Cerebellum (tissue), 4 donors: ENCODE measurements at places on chromosomes 2 and 18. TPM values are rescaled to one million over a fixed set of nuclear protein-coding genes. Genes with fewer than 3 reads are reported as not detected.

DNA sequence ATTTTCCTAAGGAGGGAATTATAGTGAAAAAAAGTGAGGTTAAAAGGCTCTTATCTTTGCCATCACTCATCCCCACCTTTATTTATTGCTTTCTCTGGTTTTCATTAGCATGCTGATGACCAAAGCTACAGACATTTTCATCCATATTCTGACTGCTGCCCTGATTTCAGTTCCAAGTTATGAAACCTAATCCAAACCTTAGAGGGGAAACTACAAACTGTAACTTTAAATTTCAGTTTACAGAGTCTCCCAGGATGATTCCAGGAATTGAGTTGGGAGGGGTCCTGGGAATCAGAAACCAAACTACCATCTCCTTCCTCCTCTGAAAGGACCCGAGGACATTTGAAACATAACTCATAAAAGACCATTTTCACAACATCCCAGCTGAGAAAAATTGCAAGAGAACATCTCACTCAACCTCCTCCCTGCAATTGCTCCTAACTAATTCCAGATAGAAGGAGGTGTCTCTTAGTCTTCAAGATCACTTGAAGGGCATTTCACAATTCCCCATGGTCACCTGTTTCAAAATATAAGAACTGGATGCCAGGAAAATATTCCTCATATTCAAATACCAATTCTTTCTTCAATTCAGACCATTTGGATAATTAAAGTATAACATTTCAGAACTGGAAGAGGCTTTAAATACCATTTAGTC is 520.6 kb downstream of the TNS1 start:
- DNase-seq: no peak

DNA sequence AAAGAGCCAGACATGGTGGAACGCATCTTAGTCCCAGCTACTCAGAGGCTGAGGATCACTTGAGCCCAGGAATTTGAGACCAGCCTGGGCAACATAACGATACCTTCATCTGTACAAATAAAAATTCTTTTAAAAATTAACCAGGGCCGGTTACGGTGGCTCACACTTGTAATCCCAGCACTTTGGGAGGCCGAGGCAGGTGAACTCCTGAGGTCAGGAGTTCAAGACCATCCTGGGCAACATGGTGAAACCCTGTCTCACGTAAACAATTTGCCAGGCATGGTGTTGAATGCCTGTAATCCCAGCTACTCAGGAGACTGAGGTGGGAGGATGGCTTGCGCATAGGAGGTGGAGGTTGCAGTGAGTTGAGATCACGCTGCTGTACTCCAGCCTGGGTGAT is 25.8 kb upstream of the KCNG3 start:
- no peak for DNase-seq

GRCh38 chr2:138503087-138503442 is 1.5 kb downstream of the SPOPL start:
- no peak for DNase-seq

Gene MEIS1
- 180 TPM for total RNA-seq

DNA sequence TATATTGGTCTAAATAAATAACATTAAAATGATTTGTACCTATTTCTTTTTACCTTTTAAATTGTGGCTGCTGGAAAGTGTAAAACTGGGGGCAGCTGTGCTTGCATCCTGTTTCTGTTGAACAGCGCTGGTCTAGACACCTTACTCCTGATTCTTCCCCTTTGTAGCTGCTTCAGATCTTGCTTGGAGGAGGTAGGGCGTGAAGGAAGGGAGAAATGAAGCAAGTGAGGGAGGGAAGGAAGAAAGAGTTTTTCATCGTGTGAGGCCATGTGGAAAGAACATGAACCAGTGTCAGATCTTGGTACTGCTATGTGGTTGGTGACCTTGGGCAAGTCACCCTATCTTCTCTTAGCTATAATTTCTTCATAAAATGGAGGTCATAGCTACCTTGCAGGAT is 89.0 kb upstream of the SEC11C start:
- DNase-seq: no peak

DNA sequence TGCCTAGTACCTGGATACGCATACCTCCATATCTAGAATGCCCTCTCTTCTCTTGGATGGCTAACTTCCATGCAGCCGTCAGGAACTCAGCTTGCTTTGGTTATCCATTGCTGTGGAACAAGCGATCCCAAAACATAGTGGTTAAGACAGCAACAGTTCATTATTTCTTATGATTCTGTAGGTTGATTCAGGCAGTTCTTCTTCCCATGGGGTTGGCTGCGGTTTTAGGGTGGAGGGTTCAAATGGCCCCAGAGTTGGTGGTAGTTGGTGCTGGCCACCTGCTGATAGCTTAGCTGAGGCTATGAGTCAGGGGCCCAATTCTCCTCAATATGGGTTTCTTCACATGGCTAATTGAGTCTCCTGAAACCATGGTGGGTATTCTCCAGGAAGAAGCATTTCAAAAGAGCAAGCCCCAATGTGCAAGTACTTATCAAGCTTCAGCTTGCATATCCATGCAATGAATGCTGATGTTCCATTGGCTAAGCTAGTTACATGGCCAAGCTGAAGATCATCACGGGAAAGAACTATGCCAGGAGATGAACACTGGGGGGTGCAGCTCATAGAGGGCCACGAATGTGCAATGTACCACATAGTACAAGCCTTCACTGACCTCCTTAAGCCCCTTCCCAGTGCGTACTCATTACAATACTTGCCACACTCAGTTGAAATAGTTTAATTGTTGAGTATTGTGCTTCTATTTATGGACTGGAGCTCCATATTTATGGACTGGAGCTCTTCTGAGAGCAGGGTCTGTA is 10.0 kb upstream of the RHOB start:
- DNase-seq: no peak

DNA sequence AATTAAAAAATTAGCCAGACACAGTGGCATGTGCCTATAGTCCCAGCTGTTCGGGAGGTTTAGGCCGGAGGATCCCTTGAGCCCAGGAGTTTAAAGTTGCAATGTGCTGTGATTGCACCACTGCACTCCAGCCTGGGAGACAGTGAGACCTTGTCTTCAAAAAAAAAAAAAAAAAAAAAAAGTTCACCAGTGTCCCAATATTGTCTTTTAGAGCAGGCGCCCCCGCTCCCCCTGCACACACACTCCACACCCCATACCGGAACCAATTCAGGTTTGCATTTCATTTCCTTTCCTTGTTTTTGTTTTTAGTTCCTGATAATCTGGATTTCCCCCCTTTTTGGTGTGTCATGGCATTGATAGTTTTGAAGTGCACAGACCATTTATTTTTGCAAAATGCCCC is 10.4 kb downstream of the TMEM87B start:
- DNase-seq: no peak

- no peak for DNase-seq
These were observed 71.4 kb downstream of the ZEB2 start for GRCh38 chr2:144448389-144449027.

DNA sequence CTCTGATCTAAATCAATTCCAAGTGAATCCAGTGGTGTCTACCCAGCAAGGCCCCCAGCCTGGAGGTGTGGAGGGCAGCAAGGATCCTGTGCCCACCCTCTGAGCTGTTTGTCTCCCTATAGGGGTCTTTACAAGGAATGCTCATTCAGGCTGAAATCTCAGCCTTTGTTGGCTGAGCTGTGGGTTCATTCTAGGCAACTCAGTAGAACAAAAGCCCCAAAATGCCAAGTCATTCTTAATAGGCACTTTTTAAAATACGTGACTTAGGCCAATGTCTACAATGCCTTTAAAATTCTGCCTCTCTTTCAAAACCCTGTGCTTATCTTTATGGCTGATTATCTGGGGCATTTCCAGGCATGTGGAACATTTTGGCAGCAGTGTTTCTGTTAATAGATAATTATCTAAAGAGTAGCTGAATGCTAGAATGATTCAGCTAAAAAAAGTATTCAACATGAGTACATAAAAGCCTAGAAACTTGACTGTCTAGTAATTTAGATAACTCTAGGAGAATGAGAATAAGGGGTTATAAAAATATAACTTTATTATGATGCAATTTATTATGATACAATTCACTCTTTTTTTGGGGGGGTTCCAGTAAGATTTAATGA is 7.4 kb downstream of the UGT1A6 start:
- no peak for DNase-seq

- no peak for DNase-seq
These were observed 47.6 kb upstream of the TSPYL6 start for GRCh38 chr2:54303631-54304030.

DNA sequence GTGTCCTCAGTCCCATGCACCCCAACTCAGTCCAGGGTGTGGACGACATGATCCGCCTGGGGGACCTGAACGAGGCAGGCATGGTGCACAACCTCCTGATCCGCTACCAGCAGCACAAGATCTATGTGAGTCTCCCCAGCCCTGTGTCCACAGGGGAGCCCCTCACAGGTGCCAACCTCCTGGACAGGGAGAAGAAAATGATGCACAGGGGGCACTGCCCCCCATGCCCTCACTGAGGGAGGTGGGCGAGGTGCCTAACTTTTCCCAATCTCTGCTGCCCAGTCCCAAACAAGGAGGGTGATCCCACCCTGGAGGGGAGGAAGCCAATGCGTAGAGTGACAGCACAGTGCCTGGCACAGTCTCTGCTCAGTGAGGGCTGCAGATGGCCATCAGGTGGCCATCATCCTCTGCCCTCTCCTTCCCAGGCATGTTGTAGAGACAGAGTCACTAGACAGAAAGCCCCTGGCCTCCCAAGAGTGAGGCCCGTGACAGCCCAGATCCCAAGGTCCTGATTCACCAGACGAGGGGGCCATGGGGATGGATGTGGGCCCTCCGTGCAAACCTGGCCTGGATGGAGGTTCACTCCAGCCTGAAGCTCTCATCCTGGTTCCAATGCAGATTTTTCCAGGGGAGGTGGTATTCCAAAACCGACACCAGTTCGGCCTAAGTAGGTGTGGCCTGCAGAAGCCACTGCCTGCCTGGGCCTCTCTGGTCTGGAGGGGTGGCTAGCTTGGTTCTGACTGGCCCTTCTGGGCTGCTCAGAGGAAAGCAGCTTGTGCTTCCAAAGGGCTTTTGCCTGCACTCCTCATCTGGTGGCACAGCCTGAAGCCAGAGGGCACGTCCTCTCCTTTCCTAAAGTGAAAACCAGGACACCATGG is 30.0 kb downstream of the MYO7B start:
- DNase-seq: no peak

GRCh38 chr2:231393149-231394131 is 2.1 kb upstream of the B3GNT7 start:
- no peak for DNase-seq

- DNase-seq: no peak
These were observed 54.4 kb downstream of the CCDC88A start for GRCh38 chr2:55365303-55365702.

DNA sequence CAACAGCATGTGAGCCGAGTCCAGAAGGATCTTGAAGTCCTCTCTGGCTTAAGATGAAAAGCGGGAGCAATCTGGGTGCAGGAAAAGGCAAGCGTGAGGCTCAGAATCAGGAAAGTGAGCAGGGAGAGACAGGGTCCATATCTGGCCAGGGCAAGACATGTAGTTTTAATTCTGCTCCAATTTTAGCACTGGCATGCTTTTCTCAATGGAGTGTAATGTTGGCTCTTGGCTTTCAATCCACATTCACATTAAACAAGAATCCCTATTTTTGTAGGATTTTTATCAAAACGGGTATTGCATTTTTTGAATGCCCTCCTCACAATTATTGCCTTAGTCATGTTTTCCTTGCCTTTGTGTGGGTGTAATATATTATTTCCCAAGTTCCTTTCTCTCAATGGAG is 6.0 kb downstream of the SPATA3 start:
- no peak for DNase-seq

DNA sequence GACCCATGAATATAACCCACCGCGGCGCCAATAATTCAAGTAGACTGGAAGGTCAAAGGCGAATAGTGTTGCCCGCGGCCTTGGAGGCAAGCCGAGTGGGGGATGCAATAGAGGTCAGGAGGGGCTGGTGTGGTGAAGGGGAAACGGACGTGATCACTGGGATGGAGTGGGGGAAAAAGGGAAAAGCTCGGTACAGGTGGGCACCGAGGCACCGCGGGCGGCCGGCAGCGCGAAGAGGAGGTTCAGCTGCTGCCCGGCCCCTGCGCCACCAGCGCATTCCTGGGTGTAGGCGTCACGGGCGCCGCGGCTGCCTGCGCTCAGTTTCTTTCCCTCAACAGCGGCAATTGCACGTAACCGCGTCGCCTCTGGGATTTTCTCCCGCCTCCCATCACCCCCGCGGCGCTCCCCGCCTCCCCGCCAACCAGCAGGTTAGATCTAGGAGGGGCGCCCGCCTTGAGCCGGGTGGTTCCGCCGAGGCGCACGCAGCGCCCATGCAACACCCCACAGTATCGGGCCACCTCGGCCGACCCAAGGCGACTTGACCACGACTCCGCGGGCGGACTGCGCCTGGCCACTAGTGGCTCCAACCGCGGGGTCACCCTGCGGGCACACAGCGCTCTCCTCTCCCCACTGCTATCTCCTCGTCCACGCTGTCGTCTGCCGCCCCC is 1.5 kb downstream of the RND3 start:
- peak; percentile 1 for DNase-seq

Gene M1AP
- total RNA-seq: 0.36 TPM

DNA sequence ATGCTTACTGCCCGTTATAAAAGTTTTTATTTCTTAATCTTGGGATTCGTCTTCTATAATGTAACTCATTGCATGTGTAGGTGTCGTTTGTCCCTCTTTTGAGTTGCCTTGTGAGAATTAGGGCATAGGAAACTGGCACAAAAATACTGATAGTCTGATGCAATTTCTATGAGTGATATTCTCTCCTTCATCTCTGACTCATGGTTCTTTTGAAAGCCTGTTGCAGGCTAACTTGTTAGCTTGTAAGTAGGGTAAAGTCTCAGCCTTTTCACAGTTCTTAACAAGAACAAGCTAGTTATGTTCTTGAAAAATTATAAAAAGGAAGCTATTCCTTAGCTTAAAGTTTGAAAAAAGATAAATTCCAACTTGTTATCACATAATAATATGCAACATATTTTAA is 1085.4 kb upstream of the NRXN1 start:
- DNase-seq: no peak

Gene TMEM247
- total RNA-seq: not detected

DNA sequence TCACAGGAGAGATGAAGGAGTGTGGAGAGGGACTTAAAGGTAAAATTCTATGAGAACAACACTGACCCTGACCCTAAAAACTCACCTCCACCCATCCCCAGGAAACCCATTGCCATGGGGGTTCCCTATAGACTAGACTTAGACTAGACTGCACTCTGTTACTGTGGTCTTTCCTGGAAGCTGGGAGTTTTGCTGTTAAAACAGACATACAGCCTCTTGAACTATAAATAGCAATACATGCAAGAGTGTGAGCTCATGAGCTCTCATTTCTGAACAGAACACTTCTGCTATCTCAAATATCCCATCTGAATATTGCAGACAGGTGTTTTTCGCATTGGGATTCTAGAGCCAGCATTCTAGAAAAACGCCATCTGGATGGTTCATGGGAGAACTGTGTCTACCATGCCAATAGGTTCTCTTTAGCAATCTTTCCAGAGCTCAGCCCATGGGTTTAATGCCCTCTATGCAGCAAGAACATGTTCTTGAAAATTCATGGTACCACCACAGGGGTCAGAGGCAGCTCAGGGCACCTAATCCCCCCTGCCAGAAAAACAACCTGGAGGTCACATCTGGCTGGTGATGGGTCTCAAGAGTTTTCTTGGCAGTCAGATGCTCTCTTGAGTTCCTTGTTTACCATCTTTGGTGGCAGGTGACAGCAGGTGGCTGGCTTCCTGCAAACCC is 51.9 kb downstream of the SLC14A2 start:
- no peak for DNase-seq

Gene LONRF2
- total RNA-seq: 36.1 TPM

Gene RAB27B
- total RNA-seq: 17.4 TPM

GRCh38 chr2:48824116-48824515 is 68.6 kb upstream of the LHCGR start:
- no peak for DNase-seq

Gene SAG
- not detected for total RNA-seq

GRCh38 chr2:130828461-130828860 is 8.3 kb upstream of the ARHGEF4 start:
- DNase-seq: no peak
